Activated CD8-positive, alpha-beta memory T cell treated with anti-CD3 and anti-CD28 coated beads for 36 hours (primary cell): ENCODE measurements at places on chromosomes 6 and 20. TPM values are rescaled to one million over a fixed set of nuclear protein-coding genes. Genes with fewer than 3 reads are reported as not detected.

The ID1 gene
- total RNA-seq: 0.71 TPM

The MLN gene
- total RNA-seq: not detected

The SYCP2 gene
- 3.9 TPM for total RNA-seq

The POM121L2 gene
- total RNA-seq: not detected

The CYP24A1 gene
- total RNA-seq: 0.34 TPM

The SLC35D3 gene
- not detected for total RNA-seq

The CDH4 gene
- total RNA-seq: not detected

The ZNF831 gene
- 5.4 TPM for total RNA-seq

The CCND3 gene
- total RNA-seq: 367 TPM

The SEL1L2 gene
- not detected for total RNA-seq

The EHMT2 gene
- 67.4 TPM for total RNA-seq

The HLA-DRB5 gene
- 0.23 TPM for total RNA-seq

The SLC35A1 gene
- 9.5 TPM for total RNA-seq

The RNF217 gene
- 0.13 TPM for total RNA-seq

The HCK gene
- total RNA-seq: not detected

The SYCP2L gene
- total RNA-seq: not detected
